ENCODE measurements at places on chromosomes 1 and 21. TPM values are rescaled to one million over a fixed set of nuclear protein-coding genes. Genes with fewer than 3 reads are reported as not detected.

The CA6 gene
- polyA plus RNA-seq, result not detected

The KIF14 gene
- 1.2 TPM for polyA plus RNA-seq

The JAM2 gene
- 8.3 TPM for polyA plus RNA-seq

The ITSN1 gene
- polyA plus RNA-seq, result 27.8 TPM

The ALG14 gene
- 2.5 TPM for polyA plus RNA-seq

The CYP4A22 gene
- polyA plus RNA-seq, result not detected

The FCRL4 gene
- polyA plus RNA-seq, result not detected

The GNL2 gene
- 43.7 TPM for polyA plus RNA-seq

The CD244 gene
- not detected for polyA plus RNA-seq

The AMY1C gene
- not detected for polyA plus RNA-seq

The DNASE2B gene
- 0.03 TPM for polyA plus RNA-seq

The NR1I3 gene
- polyA plus RNA-seq, result not detected

The FCRLB gene
- polyA plus RNA-seq, result 2.0 TPM

The CFHR4 gene
- not detected for polyA plus RNA-seq

The ADORA1 gene
- 4.8 TPM for polyA plus RNA-seq
